ENCODE measurements at places on chromosomes 3 and 15.

GRCh38 chr15:70906842-70907241 is 14.2 kb downstream of the LRRC49 start:
- DNase-seq, result no peak

- no peak for DNase-seq
Observed at GRCh38 chr3:35776346-35776745, 137.0 kb downstream of the ARPP21 start.

GRCh38 chr3:189907803-189908202 is 212.9 kb downstream of the P3H2 start:
- no peak for DNase-seq

- no peak for DNase-seq
Observed at GRCh38 chr3:194176274-194176991, 40.5 kb downstream of the HES1 start.

DNA sequence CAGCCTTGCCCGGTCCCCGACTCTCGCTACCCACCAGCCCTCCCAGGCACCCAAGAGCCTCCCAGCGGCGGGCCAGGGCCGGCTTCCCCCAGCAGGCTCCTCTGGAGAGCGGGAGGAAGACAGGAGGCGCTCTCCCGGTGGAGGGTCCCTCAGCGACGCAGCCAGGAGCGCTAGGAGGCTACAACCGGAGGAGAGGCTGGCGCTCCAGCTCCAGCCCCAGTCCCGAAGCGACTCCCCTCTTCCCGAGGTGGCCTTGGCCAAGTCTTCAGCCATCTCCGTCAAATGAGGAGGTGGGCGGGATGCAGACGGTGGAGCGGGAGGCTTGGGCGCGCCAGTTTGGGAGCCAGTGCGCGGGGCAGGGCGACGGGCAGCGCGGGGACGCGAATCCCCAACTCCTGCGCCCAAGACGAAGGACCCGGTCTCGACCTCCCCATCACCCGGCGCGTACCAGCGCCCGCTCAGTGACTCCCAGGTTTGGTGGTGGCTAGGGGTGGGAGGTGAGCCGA is 722 bp downstream of the CHRNA3 start:
- DNase-seq, result no peak

DNA sequence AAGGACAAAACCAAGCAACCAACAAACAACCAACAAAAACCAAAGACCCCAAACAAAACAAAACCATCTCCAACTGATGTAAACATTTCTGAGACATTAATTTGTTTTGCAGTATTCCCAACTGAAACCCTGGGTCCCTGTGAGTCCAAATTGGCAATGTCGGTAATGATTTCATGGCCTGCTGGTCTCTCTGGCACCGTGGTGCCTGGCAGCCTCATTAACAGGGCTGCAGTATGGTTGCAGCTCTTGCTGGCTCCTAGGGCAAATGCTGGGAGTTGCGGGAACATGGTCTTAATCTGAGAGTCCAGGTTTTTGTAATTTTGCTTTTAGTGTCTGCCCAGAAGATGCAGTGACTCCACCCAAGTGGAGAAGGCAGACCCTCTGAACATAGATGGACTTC is 128.3 kb downstream of the SV2B start:
- no peak for DNase-seq

DNA sequence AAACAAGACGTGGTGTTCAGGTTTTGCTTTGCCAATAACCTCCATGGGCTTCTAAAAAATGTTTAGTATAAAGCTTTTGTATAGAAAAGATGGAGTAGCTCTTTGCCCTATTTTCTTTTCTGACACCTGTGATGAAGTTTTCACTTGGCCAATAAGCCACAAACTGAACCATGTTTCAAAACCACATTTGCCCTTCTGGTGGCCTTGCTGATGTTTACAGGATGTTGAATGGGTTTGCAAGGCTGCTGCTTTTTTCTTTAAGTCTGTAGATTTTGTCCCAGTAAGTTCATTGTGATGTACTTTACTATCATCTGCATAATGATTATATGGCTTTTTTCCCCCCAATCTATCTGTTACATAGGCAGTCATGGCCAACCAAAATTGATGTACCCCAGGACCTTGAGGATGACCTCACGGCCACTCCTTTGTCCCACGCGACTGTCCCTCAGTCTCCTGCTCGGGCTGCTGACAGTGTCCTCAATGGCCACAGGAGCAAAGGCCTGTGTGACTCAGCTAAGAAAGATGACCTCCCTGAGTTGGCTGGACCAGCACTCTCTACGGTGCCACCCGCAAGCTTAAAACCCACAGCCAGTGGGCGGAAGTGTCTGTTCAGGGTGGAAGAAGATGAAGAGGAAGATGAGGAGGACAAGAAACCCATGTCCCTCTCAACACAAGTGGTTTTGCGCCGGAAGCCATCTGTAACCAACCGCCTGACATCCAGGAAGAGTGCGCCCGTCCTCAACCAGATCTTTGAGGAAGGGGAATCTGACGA is 60.8 kb downstream of the SNRK start:
- no peak for DNase-seq

DNA sequence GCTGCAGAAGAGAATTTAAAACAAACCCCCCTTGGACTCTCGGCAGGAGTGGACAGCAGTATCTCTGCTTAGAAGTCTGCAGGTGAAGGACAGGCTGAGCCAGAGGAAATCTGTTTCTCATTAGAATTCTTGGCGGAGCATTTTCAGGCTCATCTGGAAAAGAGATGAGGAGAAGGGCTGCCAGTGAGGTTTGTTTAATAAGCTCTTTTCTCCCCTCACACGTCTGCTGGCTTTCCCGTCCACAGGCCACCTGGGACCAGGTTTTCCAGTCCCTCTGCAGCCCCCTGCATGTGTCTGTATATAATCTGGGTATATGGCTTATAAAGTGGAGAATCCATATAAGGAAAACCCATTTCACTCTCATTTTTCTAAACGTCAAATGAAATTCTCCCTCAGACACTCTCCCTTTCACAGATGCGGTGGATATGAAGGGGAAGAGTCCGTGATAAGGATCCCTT is 155.4 kb upstream of the TPM1 start:
- DNase-seq, result no peak

GRCh38 chr15:46938169-46938568 is 779.1 kb upstream of the SEMA6D start:
- DNase-seq, result no peak

Measured in GM10248 (cell line).